ENCODE measurements at places on chromosomes 7 and 10. TPM values are rescaled to one million over a fixed set of nuclear protein-coding genes. Genes with fewer than 3 reads are reported as not detected.

Gene TAS2R3
- total RNA-seq = 1.6 TPM

Gene METTL2B
- 40.9 TPM for total RNA-seq

- DNase-seq = no peak
Measured at GRCh38 chr7:154699417-154699816, 303.5 kb downstream of the PAXIP1 start.

DNA sequence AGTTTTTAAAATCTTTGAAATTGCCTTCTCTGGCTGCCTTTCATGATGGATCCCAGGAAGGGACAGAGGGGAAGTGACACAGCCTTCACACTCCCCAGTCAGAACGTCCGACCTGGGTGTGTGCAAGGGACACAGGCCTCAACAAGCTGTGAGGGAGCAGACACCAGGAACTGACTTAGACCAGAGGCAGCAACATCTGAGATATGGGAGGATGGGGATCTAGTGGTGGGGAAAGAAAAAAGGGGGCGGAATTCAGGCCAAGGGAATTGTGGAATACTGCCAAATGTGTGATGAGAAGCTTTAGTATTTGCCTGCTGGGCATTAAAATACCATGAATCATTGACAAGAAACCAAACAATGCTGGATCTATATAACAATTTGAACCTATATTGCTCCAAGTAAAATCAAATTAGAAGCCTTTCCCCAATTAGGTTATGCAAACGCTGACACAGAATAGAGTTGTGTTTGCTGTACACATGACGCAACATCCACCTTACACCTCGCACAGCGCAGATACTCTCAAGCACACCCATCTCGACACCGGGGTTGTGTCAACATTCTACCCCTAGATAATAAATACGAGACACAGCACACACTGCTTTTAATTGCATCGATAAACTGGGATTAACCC lies 17.2 kb upstream of the MNX1 start:
- DNase-seq = no peak

Gene ZMYND11
- 26.6 TPM for total RNA-seq

Gene PANK1
- 16.7 TPM for total RNA-seq

DNA sequence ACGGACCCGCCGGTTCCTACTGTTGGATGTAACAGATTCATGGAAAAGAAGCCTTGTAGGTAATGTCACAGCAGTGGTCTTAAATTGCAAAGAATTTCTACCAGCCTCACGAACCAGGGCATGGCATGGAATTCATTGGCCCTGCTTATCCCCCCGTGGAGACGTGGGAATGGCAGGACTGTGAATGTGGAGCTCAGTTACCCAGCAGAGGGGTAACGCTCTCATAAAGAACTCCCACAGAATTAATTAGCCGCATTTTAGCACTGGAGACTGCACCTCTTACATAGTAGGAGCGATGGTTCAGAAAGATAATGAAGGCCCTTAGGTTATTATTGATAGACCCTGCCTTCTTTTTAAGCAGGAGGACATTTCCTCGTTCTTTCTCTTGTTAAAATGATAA lies 715.4 kb downstream of the AUTS2 start:
- DNase-seq = no peak

- peak; percentile 47 for DNase-seq
Measured at GRCh38 chr7:2921653-2922347, 77.7 kb upstream of the GNA12 start.

- no peak for DNase-seq
Measured at GRCh38 chr7:98771941-98772603, 97.7 kb downstream of the TMEM130 start.

- no peak for DNase-seq
Measured at GRCh38 chr7:78642751-78643150, 810.7 kb downstream of the MAGI2 start.

Gene ACHE
- 30.0 TPM for total RNA-seq

DNA sequence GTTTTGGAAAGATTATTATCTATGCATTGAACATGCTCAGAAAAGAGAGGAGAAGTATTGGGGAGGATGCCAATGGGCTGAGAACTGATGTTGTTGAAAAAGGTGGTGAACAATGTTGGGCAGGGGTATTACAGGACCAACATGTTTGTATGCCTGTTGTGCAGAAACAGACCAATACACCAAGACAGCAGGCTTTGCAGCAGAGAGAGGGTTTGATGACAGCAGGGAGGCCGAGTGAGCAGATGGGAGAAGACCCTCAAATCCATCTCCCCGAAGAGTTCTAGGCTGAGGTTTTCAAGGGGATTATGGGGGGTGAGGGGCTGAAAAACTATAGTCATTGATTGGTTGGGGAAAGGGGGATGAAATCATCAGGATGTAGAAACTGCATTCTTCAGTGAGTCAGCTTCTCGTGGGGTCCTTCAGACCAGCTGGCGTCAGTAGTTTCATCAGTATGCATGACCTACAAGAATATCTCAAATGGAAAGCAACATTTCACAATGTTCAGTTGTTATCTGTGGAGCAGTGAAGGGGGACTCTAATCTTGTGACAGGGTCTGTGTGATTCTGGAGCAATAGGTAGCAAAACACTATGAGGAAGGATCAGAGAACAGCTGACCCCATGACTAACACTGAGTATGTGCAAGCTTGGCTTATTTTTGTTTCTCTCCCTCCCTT lies 167.8 kb downstream of the BAMBI start:
- DNase-seq = no peak

GRCh38 chr7:101306307-101306706 lies 15.3 kb downstream of the IFT22 start:
- DNase-seq = no peak

Gene HPSE2
- not detected for total RNA-seq

DNA sequence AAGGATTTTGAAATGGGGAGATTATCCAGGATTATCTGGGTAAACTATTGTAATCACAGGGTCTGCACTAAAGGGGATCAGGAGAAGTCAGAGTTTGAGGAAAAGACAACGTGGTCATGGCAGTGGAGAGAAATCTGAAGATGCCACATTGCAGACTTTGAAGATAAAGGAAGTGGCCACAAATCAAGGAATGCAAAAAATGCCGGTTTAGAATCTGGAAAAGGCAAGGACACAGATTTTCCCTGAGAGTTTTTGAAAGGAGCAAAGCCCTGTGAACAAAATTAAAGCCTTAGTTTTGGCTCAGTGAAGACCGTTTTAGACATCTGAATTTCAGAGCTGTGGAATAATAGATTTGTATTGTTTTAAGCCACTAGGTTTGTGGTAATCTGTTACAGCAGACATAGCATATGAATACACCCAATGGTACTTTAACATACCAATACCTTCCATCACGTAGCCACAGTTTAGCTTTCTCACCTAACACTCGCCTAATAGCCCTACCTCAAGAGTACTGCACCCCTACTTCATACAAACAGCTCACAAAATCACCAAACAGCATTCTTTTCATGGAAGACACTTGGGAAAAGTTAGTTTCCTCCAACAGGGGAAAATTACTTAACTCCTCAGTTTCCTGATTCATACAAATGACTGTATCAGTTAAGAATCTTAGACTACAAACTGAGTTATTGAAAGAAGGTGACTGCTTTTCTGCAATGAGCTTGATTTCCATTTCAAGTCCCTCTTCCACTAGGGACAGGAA lies 446.5 kb downstream of the INHBA start:
- DNase-seq = no peak

Measured in glutamatergic neuron (in vitro differentiated cells).